ENCODE measurements at places on chromosomes 2 and 18.

- DNase-seq = peak; percentile 85
Observed at GRCh38 chr2:130355578-130356431, at the start of gene PTPN18. TSS of gene PTPN18 (plus strand) at chr2:130356056. CDS start at chr2:130356108, 52 bp downstream.

DNA sequence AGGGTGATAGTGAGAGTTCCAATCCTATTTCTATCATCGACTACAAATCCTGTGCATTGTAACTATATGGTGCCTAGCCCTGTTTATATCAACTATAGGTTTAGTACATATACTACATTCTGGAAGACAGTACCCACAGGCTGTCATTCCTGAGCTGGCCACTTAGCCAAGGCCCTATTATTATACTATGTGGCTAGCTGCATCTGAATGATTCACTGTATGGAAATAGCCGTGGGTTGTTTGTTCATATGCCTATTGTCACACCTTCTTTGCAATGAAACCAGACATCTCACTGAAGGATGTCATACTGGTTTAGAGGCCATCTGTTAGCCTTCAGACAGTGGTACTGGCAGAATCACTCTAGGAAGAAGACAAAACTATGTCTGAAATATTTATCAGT lies 62.3 kb upstream of the FSIP2 start:
- DNase-seq = no peak

DNA sequence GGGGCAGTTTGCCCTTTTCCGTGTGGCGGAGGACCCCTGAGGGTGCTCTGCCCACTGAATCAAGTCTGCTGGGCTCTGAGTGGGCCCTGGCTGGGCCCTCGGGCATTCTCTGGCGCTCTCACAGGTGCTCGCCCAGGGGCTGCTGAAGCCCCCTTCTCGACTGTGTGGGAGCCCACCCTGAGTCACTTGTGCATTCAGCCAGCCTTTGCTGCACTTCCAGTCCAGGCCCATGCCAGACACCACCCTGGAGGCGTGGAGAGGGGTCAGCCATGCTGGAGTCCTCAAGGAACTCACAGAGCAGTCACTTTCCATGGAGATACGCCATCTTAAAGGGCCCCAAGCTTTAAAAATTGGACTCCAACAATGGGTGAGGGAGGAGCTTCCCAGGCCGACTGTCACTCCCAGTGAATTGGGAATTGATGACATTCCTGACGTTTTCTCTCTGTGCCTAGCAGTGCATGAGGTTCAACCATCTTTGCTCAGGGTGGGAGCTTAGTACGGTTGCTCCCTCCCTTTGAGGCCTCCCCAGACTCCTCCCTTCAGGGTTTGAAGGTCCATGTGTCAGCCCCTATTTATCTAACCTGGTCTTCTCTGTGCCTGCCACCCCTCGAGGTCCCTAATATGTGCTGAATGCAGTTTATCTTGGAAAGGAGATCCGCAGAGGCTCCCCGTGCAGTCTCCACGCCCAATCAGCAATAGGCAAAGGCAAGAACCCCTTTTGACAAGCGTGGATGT lies 71.8 kb upstream of the HS6ST1 start:
- DNase-seq = no peak

DNA sequence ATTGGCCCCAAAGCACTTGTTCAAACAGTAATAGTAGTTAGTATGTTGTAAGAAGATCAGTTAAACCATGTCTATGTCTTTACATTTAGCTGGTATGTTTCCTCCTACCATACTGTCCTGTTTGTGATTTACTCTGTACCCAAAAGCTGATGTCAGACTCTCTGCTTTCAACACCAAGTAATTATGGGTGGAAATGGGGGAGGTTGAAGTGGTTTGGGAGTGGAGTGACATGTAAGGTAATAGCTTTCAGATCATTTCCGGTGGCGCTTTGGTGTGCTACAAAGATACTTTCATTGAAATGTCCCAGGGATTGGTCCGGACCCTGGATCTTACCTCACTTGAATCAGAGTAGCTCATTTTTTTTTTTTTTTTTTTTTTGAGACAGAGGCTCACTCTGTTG lies 39.7 kb upstream of the TGIF1 start:
- DNase-seq = no peak

- DNase-seq = no peak
Observed at GRCh38 chr2:54528311-54528955, 72.3 kb downstream of the SPTBN1 start.

- no peak for DNase-seq
Observed at GRCh38 chr18:57635003-57635822, 13.6 kb upstream of the NARS1 start.

GRCh38 chr18:80006724-80007123 lies 18.4 kb upstream of the TXNL4A start:
- DNase-seq = no peak

DNA sequence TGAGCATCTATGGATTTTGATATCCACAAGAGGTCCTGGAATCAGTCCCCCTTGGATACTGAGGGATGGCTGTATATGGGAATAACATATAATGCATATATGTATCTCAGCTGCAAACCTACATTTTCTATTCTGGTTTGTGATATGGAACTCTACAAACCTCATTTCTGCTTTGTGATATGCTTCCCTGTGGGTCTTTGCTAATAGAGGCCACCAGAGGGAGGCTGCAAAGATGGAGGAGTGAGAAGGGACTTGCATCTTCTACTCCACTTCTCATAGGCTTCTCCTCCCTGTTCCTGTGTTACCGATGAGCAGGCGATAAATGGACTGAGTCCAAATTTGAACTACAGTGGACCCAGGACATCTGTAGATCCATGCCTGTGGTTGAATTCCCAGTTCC lies 37.8 kb downstream of the ARID5A start:
- no peak for DNase-seq

DNA sequence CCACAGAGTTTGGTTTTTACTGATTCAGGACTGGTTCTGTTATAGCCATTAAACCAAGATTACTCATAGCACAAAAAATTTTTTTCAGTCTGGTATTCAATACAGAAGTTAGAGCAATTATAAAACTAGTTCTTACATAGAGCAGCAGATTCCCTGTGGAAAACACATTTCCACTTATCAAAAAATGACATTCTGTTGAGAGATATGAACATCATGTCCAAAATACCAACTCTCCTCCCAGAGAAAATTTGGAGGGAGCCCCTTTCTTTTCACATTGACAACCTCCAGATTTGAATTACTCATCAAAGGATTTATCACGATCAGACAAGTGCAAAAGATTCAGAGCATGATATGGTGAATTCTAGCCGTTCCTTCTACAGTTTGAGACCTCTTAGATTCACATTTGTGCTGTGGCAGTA lies 126.8 kb upstream of the SERPINE2 start:
- no peak for DNase-seq

GRCh38 chr18:63779386-63779785 lies 4.2 kb downstream of the SERPINB7 start:
- no peak for DNase-seq

GRCh38 chr2:204842661-204843485 lies 297.6 kb downstream of the PARD3B start:
- DNase-seq = no peak

DNA sequence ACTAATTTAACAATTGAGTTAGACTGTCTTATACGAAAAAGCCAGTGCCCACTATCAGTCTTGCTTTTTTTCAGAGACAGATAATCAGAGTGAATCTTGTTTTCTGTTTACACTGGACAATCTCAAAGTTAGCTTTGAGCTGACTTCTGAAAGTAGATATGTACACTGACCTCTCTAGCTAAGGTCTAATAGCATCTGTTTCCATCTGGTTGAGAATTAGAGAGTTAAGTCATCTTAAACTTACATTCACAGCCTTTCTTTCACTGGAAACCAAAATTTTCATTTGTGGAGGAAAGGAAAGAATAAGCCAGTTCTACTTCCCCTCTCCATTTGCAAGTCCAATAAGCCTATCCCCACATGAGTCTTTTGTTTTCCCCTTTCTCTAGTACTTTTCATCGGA lies 89.3 kb downstream of the VRK2 start:
- DNase-seq = no peak

DNA sequence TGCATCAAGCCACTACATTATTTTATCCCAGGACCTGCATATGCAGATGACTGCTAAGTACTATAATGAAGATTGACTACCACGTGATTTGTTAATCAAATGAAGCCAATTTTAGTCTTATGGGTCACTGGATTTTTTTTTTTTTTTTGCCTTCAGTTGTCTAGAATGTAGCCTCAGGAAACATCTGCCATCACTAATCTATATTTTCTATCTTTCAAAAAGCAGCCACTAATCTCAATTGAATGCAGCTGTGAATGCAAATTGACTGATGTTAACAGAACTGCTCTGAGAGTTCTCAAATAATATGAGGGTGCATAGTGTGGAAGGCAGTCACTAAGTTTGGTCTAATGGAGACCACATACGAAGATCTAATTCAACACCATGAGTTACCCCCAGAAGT lies 106.3 kb downstream of the ABCA12 start:
- no peak for DNase-seq

DNA sequence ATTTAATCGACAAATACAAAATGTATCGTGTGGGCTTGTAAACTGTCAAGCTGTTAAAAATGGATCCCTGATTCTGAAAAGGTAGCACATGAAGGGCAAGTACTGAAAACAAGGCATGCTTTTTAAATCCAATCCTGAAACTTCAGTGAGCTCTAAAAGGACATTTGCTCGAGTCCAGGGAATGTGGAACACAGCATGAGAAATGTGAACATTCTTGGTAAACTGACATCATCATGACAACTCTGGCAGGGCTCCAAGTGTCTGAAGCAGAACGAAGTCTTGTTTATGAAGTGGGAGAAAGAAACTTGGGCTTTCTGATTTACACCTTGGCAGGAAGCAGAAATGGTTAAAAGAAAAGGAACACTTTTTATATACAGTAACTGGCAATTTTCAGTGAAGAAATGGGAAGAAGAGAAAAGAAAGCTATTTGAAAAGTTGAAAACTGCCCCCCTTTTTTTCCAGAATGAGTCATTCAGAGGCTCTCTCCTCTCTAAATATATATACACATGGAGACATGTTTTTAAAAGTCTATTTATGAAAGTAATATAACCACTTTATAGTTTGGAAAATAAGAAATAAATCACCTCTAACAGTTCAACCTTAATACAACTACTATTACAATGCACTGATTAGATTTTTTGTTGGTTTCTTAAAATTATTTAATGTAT lies 120.8 kb downstream of the GAREM1 start:
- no peak for DNase-seq

- DNase-seq = no peak
Observed at GRCh38 chr18:73563901-73564472, 583.6 kb downstream of the FBXO15 start.

- DNase-seq = no peak
Observed at GRCh38 chr2:241617431-241618154, 19.4 kb downstream of the THAP4 start.

DNA sequence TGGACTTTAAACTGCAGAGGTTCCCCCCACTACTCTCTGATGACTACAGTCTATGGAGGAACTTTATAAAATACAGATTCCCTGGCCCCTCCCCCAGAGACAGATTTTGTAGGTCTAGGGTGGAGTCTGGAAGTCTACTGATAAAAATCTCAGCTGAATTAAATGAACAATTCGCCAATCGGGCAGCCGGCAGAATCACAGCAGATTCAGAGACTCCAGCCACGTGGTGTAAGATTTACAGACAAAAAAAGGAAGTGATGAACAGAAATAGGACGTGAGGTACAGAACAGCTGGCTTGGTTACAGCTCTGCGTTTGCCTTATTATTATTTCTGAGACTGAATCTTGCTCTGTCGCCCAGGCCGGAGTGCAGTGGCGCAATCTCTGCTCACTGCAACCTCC lies 21.4 kb upstream of the MTA3 start:
- DNase-seq = no peak

- no peak for DNase-seq
Observed at GRCh38 chr2:225040142-225040541, 2.1 kb downstream of the DOCK10 start.

DNA sequence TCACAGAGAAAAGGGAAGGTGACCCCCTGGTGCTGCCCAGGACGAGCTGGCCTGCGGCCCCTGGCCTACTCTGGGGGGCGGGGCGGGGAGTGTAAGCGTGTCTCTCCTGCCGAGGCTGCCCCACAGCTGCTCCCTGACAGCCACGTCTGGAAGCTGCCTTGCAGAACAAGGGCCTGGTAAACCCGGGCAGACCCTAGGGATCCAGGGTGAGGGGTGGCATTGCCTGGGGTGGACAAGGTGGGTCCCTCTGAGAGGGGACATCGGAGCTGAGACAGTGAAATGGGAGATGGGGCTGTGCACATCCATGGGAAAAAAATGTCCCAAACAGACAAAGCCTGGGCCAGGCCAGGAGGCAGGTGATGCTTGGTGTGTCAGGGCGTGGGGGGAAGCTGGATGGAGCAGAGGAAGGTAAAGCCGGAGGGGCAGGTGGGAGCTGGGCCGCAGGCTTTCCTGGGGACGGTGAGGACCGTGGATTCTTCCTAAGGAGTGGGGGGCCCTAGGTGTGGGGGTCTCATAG lies 66.0 kb upstream of the HDAC4 start:
- DNase-seq = no peak

DNA sequence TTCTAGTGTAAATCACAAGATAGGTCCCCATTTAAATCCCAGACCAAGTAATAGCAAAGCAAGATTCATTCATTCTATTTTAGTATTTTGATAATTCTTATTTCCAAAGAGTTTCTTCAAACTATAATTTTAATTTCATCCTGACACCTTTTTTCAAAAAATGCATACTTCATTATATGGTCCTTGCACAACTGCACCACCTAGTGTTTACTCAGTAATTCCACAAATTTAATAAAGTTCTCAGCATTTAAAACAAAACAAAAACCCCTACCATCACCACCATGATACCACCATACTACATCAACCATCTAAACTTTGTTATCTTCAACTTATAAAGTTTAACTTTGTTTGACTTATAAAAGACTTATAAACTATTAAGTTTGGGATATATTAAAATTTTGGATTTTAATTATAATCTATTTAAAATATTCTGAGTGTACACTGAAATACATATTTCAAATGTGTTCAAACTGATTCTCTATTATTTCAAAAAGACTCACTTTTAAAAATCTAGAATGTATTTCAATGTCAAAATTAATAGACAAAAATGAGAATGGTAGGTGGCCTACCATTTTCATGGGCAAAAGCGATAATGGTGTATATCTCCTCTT lies 44.2 kb downstream of the WDPCP start:
- no peak for DNase-seq

DNA sequence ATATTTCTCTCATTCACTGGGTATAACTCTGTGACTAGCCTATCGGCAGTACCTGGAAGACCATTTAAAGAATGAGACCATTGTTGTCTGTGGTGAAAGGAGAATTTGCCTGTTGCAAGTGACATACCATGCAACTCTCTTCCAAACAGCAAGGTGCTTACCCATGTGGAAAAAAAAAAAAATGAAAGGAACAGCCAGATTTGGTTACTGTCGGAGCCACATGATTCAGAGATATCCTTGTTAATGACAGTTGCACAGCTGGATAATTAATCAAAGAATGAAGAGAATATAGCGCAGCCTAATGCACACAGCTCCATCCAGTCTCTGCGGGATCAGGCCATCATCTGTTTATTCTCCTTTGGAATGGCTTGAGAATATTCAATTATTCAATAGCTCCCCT lies 141.8 kb downstream of the HRH4 start:
- DNase-seq = no peak

Measured in neuronal stem cell (in vitro differentiated cells).